ENCODE measurements at places on chromosomes 12 and 14.

DNA sequence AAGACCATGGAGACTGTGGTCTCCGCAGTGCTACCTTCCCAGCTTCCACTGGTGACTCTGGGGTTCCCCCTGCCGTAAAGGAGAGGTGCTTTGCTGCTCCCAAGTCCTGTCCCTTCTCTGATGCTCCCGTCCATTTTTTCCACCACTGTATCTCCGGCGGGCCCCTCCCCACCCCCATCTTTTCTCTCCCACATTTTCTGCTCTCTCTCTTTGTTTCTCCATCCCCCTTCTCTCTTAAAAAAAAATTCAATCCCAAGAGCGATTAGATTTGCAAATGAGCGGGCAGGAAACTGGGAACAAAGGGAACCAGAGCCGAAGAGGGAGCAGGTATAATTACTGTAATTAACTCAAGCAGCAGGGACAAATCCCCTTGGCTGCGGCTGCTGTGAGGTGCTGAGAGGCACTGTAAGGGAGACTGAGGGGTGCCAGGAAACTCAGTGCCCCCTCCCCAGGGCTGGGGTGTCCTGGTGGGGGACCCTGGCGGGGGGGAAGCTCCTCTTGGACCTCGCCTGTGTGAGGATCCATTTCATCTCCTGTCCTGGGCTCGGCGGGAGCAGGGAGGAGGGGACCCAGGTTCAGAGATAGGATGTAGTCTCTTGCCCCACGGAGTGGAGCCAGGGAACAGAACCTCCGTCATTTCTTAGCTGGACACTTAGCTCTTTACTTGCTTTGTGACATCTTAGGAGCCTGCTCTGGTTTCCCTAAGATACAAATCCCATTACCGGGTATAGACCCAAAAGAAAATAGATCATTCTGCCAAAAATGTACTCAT, 140.4 kb upstream of the NRXN3 start:
- DNase-seq = no peak

DNA sequence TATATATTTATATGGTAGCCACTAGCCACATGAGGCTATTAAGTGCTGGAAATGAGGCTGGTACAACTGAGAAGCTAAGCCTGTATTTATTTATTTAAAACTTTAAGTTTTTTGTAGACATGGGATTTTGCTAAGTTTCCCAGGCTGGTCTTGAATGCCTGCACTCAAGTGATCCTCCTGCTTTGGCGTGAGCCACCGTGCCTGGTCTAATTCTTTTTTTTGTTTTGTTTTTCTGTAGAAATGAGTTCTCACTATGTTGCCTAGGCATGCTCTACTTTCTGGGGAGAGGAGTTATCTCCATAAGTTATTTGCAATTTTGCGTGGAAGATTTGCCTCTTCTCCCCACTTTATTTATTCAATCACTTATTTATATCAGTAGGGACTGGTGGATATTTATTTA, 4.8 kb upstream of the SNRNP35 start:
- no peak for DNase-seq

DNA sequence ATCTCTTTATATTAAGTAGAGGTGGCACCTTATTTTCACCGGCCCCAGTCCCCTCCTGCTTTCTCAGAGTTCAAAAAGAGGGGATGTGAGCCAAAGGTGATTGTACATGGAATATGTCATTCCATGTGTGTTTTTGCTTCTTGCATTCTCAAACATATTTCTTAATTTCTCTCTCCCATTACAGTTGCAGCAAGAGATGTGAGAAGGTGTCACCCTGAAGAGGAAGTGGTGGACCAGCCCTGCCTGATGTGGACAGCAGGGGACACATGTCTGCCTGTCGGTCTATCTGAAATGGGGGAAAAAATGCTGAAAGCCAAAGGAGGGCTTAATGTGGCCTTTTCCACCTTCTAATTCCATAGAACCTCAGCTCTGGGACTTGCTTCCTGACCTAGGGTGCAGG, 1.9 kb upstream of the FOXN3 start:
- DNase-seq = no peak

DNA sequence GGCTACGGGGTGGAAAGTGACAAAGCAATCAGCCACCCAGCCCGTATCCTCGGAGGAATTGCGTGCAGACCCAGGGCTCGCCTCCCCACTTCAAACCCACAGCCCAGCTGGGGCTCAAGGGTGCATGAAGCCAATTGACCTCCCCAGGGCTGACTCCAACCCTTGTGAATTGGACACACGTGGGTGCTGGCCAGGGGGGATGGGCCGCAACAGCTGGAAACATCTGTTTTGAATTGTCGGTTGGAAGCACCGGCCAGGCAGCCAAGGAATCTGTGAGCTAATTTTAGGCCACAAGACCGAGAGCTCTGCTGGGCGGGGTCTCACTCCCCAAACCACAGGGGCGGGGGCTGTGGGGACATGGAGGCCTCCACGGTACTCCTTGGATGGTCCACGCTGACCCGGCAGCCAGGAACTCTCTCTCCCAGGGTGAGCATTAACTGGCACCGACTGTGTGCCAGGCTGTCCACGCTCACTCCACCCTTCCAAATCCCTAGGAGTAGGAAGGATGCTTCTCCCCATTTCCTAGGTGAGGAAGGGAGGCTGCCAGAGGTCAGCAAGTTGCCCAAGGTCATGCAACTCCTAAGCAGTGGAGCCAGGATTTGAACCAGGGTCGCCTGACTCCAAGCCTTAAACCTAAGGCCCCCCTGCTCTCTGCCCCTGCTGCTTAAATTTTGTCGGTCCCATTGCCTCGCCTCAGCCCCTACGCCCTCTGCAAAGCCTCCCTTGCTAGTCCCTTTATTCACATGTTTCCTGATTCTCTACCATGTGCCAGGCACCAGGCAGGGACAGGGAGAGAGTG, 11.9 kb upstream of the TMEM119 start:
- no peak for DNase-seq

DNA sequence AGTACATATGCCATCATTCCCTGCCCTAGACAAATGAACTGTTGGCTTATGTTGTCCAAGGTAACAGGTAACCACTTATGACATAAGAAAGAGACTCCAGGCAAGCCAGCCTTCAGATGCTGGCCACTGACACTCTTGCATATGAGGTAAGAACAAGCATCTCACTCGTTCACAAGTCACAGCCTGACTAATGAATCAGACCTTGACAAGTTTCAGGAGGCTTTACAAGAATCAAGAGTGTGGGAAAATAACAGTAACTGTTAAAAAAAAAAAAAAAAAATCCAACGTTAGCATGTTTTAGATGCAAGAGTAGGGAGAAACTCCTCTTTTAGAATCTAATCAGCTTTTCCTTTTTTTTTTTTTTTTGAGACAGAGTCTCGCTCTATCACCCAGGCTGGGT, 40.7 kb downstream of the ZFYVE1 start:
- no peak for DNase-seq

- DNase-seq = no peak
These were observed 60.0 kb downstream of the NCOR2 start for GRCh38 chr12:124507188-124508109.

DNA sequence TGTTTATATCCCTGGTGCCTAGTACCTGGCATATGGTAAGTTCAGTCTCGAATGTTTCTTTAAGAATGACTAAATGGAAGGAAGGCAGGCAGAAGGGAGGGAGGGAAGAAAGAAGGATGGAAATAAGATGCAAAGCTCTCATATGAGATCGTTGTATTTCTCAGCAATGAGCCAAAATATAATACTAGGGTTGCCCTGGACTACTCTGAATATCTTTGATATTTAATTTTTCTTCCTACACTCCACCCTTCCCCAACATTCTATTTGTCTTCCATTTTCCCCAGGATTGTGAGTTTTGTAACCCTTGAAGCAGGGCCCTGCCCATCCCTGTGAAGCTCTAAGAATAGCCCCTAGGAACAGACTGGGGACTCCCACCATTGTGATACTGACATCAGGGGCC, 43.9 kb downstream of the GUCY2C start:
- no peak for DNase-seq
